Globus pallidus (tissue), 1 donor: ENCODE measurements at places on chromosomes 6 and 20.

DNA sequence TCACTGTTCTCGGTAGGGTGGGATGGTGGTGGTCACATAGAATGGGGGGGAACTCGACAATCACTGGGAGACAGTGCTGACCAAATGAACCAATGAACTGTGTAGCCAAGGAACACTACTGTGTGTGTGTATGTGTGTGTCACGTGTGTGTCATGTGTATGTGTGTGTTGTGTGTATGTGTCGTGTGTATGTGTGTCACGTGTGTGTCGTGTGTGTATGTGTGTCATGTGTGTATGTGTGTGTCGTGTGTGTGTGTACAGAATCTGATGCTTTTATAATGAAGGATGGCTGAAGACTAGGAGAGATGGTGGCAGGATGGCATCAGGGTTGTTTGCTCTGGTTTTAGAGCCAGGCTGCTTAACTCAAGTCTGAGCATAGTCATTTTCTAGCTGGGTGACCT lies 99.1 kb upstream of the DUSP22 start:
- DNase-seq, result no peak

- DNase-seq, result no peak
These were observed 82.3 kb downstream of the LRRC1 start for GRCh38 chr6:53877151-53877550.

GRCh38 chr20:56442389-56443365 lies 25.8 kb upstream of the RTF2 start:
- DNase-seq, result no peak

DNA sequence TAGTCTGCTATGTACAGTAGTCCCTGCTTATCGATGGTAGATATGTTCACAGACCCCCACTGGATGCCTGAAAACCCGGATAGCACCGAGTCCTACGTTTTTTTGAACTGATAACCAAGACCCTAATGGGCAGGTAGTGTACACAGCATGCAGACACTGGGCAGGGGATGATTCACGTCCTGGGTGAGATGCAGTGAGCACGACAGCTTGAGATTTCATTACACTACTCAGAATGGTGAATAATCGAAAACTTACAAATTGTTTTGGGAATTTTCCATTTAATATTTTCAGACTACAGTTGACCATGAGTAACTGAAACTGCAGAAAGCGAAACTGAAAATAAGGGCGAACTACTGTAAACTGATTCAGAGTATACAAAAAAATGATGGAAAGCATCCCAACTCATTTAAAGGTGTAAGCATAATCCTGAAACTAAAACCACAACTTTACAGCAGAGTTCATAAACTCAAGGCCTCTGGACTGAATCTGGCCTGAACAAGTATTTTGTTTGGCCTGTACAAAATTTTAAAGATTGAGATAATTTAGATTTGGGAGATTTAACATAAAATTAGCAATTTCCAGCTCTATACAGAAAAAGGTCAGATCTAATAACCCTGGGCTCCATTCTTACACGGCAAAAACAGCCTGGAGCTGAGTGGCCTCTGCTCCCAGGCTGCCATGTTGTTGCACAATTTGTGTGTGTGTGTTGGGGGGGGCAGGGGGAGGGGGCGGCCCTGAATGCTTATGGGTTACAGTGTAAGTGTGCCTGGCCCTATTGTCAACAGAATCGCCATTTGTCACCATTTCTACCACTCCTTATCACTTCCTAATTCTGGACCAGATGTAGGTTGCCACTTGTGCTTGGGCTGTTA lies 34.9 kb downstream of the RNF24 start:
- DNase-seq, result no peak

- DNase-seq, result no peak
These were observed 134.5 kb downstream of the PRND start for GRCh38 chr20:4856022-4856755.

DNA sequence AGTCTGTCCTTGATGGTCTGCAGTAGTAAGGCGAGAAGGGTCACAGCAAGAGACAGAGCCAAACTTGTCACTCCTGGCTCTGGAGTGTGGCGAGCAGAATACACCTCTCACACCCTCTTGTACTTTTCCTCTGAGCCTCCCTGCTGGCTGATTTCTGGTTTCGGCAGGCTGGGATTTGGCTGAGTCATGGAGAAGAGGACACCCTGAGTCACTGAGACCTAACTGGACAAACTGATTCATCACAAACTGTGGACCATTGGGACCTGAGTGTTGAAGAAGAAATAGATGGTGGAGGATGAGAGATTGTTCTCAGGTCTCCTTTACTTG lies 101.7 kb downstream of the F13A1 start:
- no peak for DNase-seq

DNA sequence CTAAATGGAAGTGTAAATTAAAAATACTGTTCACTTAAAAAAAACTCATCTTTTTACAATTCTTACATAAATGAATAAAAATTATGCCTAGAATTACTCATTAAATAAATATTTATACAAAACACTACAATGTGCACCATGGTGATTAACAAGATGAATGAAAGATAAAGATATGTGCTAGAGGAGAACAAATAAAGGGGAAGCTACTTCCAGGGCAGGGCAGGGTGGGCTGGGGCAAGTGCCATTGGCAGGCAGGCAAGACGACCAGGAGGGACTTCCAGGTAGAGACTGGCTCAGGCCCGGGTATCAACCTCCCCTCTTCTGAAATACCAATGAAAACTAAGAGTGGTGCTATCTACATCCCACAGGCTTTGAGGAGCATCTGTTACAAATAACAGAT lies 20.4 kb downstream of the PREP start:
- no peak for DNase-seq

GRCh38 chr6:25053875-25054371 lies 118.2 kb upstream of the RIPOR2 start:
- no peak for DNase-seq

- DNase-seq, result peak; percentile 24
These were observed 24.1 kb upstream of the MAP3K7 start for GRCh38 chr6:90610751-90611542.

GRCh38 chr20:25056690-25057233 lies 1.2 kb downstream of the ACSS1 start:
- no peak for DNase-seq

GRCh38 chr6:47714802-47715201 lies 16.4 kb downstream of the ADGRF4 start:
- DNase-seq, result no peak

GRCh38 chr20:19047040-19047950 lies 165.1 kb upstream of the SLC24A3 start:
- DNase-seq, result no peak

- DNase-seq, result no peak
These were observed 13.5 kb downstream of the PIGU start for GRCh38 chr20:34663213-34663943.
